ENCODE measurements at places on chromosomes 13 and 19.

DNA sequence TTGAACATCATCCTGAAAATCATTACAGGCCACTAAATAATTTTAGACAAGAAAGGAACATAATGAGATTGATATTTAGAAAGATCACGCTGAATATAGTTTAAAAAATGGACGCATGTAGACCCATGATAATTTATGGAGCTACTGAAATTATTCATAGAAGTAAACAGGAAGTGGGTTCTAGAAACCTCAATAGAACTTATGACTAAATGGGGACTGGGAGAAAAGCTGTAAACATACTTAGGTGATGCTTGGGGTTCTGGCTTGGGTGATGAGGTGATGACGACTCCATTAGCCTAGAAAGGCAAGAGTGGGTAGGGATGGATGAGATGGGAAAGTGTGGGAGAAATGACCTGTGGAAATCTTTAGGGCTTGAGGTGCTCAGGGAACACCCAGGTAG, 484.0 kb downstream of the MYO16 start:
- no peak for DNase-seq

- peak; percentile 83 for DNase-seq
Measured at GRCh38 chr19:48152551-48152950, 17.6 kb downstream of the LIG1 start.

DNA sequence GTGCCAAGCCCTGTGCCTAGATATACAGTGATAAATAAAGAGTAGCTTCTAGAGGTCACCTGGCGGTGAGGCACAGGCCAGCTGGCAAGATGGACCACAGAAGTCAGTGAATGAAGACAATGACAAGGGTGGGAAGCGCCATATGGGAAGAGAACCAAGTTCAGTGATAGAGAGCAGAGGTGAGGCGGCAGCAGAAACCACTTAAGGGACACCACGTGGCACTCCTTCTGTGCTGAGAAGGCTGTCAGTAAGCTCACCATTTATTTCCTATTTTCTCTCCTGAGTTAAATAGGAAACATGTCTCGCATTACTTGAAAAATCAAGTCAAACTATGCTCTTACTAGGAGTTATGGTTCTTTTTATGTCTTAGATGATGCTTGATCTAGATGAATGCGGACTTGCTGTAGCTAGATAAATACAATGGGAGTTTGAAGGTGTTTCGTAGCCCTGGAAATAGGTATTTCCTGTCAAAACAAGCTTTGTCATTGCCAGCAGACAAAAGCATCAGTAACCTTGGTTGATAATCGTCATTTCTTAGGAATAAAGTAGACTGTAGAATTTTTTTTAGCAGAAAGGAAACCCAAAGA, 17.8 kb downstream of the ALOX5AP start:
- DNase-seq = no peak

DNA sequence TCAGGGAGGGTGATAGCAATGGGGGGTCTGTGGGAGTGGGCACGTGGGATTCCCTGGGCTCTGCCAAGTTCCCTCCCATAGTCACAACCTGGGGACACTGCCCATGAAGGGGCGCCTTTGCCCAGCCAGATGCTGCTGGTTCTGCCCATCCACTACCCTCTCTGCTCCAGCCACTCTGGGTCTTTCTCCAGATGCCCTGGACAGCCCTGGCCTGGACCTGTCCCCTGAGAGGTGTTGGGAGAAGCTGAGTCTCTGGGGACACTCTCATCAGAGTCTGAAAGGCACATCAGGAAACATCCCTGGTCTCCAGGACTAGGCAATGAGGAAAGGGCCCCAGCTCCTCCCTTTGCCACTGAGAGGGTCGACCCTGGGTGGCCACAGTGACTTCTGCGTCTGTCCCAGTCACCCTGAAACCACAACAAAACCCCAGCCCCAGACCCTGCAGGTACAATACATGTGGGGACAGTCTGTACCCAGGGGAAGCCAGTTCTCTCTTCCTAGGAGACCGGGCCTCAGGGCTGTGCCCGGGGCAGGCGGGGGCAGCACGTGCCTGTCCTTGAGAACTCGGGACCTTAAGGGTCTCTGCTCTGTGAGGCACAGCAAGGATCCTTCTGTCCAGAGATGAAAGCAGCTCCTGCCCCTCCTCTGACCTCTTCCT, 9.3 kb upstream of the CEACAM7 start:
- DNase-seq = peak; percentile 42

DNA sequence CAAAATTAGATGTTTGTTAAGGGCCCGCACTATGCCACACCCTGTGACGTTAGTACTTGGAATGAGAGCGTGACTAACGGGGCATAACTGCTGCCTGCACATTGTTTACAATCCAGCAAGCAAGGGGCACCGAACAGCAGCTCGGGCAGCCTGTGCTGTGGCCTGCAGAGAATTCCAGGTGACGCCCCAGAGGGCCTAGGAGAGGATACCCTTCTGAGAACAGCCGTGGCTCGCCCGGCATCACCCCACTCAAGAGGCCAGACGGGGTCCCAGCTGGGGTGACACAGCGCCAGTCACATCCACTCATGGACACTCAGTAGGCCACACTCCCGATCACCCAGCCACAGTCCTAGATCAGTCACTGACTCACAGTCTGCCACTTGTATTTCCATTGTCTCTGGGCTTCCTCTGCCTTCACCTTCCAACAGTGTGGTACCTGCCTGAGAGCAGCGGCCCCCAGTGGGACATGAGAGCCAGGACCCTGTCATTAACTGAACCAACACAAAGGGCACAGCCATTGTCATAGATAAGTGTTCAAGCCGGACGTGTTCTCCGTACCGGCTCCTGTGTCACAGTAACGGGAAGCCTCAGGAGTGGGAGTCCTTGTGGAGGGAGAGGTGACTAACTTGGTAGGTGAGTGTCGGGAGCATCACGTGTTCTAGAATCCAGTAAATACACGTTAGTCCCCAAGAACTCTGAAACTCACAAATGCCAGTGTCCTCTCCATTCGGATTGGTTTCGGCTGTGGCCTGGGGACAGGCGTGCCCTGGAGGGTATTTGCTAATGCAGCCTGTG, 7.5 kb downstream of the ZNF331 start:
- DNase-seq = no peak

GRCh38 chr13:43307921-43308433, 284.6 kb downstream of the DNAJC15 start:
- no peak for DNase-seq

DNA sequence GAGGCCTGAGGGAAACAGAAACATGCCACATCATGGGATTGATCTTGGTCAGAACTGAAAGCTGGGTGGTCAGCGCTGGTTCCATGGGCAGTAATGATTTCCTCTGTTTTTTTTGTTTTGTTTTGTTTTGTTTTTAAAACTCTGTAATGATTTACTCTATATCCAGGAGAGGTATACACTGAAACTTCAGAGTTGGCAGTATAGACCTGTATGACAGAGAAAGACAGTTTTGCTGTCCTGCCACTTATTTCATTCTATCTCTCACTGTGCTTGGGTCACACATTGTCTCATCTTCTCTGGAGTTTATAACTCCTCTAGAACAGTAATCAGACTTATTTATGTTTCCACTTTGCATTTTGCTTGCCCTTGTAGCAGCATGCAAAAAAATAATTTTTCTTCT, 105.1 kb upstream of the SLITRK1 start:
- no peak for DNase-seq

Measured in aorta (tissue), 5 donors.